Fibroblast of skin of scalp (primary cell): ENCODE measurements at places on chromosomes 6 and 20.

DNA sequence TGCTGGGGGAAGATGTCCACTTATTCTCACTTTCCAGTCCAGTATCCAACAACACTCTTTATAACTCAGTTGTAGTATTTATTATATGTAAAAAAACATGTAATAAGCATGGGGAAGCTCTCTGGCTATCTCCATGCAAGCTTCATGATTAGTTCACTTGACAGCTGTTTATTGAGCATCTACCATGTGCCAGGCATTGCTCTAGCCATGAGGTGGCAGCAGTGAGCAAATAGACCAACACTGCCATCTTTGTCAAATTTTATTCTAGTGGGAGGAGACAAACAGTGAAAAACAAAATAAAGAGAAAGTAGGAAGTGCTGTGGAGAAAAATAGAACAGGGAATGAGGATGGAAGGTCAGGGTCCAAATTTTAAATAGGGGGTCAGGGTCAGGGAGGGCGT is 131.8 kb downstream of the CFAP61 start:
- peak; percentile 9 for DNase-seq

GRCh38 chr6:16821834-16822264 is 60.6 kb upstream of the ATXN1 start:
- DNase-seq, result no peak

GRCh38 chr20:44746367-44747165 is 901 bp downstream of the KCNK15 start:
- no peak for DNase-seq

GRCh38 chr20:57768519-57768918 is 58.7 kb upstream of the PMEPA1 start:
- DNase-seq, result no peak

- peak; percentile 60 for DNase-seq
Observed at GRCh38 chr6:36029464-36029863, 1.9 kb downstream of the MAPK14 start.

GRCh38 chr20:48025051-48025515 is 239.8 kb upstream of the SULF2 start:
- DNase-seq, result peak; percentile 89

GRCh38 chr6:143247586-143247985 is 186.9 kb downstream of the AIG1 start:
- DNase-seq, result no peak

DNA sequence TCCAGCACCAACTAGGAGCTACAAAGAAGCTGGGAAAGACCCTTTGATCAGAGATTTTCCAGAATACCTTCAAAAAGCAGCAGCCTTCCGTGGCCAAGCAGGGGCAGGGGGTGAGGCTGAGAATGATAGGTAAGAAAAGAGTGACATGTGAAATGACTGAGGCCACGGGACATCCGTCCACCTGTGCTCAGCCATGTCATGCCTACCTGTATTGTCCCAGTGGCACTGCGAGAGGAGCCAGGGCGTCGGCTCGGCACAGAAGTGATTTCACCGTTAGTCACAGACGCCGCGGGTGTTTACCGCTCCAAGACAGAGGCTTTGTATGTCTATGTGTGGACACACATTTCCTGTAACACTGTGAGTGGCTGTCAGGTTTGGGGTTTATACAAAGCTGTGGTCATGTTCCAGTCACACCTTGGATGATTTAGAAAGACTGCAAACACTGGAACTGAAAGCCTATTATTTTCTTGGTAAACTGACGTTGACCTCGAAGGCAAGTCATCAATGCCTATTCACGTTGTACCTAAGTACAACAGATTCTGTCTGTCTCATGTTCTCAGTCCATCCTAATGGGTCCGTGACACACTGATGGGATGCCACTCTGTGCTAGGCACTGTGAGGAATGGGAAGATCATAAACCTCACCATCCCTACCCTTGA is 32.1 kb upstream of the JAG1 start:
- DNase-seq, result no peak

- DNase-seq, result no peak
Observed at GRCh38 chr6:52074155-52074554, 13.3 kb downstream of the PKHD1 start.

DNA sequence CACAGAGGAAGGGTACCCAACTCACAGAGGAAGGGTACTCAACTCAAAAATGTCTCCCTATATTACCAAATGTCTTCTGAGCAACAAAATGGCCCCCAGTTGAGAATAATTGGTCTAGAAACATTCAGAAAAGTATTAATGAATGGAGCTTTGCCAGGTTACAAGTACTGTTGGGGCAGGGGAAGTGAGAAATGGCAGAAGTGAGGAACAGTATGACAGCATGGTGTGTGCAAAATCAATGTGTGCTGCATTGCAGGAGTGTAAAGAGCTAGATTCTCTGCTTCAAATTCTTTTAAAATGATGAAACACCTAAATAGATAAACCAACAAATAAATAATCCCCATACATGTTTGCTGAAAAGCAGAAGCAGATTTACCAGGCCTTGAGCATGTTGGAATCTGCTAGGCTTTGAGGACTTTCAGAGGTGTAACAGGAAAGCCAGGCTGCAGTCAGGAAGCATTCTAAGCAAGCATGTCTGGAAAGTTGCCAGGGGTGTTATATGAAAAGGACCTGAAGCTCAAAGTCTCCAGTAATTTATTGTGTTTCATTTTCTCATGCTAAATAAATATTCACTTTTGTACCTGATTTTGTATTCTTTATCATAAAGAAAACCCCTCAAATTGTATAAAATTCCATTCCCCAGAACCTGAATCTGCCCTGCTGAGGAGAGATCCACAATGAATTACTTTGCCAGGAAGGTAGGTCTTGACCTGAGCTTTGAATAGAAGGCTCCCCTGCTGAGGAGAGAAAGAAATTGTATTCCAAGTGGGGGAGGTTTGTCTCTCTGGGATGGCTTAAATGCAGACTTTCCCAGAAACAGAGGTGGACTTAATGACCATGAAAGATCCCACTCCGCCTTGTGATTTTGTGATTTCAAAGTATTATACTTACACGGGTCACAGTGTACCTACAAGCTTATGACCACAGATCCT is 265.0 kb upstream of the MARCKS start:
- peak; percentile 36 for DNase-seq

DNA sequence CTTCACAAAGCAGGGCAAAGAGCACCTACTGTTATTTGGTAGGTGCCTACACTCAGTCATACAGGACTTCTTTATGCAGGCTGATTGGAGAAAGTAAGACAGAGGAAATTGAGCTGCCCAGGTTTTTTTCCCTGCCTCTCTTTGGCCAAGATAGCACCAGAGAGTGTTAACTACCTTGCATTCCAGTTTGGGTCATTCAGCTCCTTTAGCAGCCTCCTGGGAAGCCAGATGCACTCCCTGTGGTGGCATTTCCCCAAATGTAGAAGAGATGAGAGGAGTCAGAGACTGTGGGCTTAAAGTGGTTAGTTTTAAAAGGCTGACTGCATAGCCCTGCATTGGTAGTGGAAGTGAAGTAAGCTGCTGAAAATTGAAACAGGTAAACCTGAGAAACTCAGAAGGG is 358.4 kb downstream of the BCKDHB start:
- no peak for DNase-seq

DNA sequence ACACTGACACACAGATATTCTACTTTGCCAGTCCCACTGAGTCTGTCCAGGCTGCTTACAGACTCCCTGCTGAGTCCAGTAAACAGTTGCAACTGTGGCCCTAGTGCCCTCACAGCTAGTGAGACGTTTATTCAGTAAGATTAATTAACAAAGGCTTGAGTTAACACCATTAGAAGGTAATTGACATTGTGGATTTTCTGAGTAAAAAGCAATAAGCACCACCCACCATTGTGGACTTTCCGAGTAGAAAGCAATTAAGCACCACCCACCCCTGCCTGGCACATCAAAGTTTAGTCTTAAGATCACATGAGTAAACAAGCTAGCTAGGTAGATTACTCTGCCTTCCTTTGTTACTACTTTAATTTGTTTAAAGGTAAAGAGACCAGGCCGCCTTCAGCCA is 408.6 kb upstream of the IMPG1 start:
- DNase-seq, result no peak

DNA sequence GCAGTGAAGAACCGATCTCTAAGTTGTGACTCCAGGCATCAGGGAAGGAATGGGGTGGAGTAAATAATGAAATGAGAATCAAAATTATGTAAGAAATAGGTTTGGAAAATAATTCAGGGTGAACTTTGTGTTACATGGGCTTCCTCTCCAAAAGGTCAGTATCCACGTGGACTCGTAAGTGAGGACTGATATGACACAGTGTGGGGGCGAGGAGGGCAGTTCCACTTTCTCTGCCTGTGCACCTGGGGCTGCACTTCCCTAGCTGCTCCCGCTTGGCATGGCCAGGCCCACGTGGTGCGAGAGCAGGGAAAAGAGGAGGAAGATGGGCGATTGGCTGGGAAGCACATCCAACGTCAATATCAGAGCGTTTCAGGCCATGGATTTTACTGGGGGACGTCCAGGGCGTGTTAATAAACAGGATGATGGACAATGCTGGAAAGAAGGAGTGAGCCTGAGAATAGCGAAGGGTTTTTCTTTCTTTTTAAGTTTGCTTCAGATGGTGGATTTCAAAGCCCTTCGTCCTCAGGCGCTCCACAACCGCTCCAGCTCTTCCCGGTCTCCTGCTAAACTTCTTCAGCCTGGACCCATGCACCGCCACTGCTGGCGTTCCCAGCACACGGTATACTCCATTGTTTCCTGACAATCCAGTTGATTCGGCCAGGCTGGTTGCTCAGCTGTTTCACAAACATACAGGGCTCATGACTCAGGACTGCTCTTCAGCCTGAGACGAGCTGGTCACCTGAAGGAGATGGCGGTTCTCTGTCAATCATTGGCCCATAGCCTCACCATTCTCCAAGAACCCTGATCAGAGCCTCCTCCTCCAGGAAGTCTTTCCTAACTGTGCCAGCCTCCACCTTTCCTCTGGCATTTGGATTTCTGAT is 11.8 kb downstream of the CCR6 start:
- no peak for DNase-seq

GRCh38 chr6:148573922-148574321 is 172.9 kb upstream of the UST start:
- no peak for DNase-seq

- DNase-seq, result no peak
Observed at GRCh38 chr6:20532881-20533280, 1.4 kb upstream of the CDKAL1 start.

DNA sequence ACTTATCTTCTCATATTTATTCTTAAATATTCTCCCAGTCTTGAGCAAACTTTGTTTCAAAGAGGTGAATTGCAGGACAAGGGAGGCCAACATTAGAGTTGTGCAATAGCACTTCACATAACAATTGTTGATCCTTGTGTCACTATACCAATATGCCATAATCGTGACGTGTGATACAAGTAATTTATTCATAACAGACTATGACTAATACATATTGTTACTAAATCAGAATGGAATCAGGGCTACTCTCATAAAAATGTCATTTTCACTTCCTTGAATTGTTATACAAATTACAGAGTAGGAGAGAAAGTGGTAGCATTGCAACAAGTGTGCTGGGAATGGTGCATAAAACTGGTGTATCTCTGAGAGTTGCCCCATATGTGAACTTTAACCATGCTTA is 37.2 kb upstream of the PLCB1 start:
- peak; percentile 27 for DNase-seq

- DNase-seq, result peak; percentile 73
Observed at GRCh38 chr20:48657426-48658197, 170.2 kb downstream of the PREX1 start.
